RPMI7951 (cell line): ENCODE measurements at places on chromosomes 11 and 22.

DNA sequence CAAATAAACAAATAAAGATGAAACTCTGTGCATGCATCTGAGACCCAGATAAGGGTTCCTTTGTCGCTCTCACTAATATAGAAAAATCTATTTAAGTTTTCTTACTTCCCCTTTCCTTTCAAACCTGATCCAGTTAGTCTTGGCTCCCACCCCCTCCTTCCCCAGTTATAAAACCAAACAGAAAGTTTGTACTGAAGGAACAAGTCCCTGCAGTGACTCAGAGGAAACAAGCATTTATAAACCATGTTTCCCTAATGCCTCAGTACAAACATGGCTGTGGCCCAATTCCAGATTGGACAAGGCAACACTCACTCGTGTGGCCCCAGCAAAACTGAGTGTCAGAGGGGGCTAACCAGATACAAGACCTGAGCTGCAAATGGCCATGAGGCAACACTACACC lies 65.5 kb upstream of the ARHGAP20 start:
- no peak for DNase-seq

- DNase-seq: peak; percentile 68
Observed at GRCh38 chr22:19941365-19942082, at the start of the genes COMT and TXNRD2. TSS of gene COMT (plus strand) at chr22:19941772. CDS start at chr22:19962527, 20,755 bp downstream. TSS of gene TXNRD2 (minus strand) at chr22:19941818. CDS start at chr22:19941803, 15 bp downstream.

GRCh38 chr22:40911772-40912171 lies 39.4 kb upstream of the RBX1 start:
- DNase-seq: no peak

GRCh38 chr11:62516736-62517371 lies 29.8 kb downstream of the AHNAK start:
- DNase-seq: no peak

GRCh38 chr11:15873501-15873900 lies 482.8 kb downstream of the SOX6 start:
- DNase-seq: no peak

GRCh38 chr11:117623831-117624271 lies 173.2 kb downstream of the DSCAML1 start:
- DNase-seq: no peak

GRCh38 chr11:33721984-33722383 lies 14.2 kb downstream of the CD59 start:
- no peak for DNase-seq

DNA sequence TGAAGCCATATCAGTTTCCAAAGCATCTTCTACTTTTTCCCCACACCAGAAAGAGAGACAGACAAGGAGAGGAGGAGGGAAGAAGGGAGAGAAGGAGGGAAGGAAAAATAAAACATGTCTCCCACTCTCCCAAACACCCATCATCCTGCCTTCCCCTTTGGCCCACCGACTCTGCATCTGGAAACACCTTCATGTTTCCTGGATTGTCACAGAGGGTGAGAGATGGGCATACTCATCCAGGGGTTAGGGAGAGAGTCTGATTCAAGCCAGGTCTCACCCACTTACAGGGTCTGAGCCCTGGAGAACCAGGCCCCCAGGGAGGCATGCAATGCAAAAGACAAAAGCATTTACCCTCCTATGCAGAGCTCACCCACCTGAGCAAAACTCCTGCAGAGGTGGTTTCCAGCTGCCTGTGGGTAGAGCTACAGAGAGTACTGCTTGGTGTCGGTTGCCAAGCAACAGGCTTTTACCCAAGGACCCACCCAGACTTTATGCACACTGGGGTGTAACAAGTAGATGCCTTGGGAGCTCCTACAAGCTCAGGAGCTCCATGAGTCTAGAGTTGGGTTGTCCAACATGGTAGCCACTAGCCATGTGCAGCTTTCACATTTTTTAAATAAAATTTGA lies 33.4 kb downstream of the MN1 start:
- no peak for DNase-seq
